ENCODE measurements at places on chromosomes 7 and 10. TPM values are rescaled to one million over a fixed set of nuclear protein-coding genes. Genes with fewer than 3 reads are reported as not detected.

DNA sequence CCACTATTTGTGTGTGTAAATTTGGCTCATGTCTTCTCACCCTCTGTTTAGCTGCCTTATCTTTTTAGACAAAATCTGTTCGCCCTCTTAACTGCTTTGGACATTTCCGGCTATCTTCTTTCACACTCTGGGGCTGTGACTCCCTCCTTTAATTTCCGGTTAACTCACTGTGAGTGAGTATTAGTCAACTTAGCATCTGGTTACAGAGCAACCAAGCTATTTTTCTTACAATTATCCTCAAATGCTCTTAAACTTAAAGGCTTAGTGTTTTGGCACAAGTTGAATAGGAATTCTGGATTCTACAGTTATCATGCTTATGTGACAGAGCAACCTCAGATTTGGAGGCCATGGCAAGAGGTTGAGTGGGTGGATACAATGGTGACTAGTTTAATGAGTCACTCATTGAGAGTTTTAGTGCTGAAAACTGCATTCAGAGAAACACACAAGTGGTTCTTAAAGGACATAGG, 177.6 kb upstream of the SEMA3A start:
- H3K27ac ChIP-seq = no peak overlapping the region
- no peaks in the 10 kb centered on the region for H3K27me3 ChIP-seq
- H3K36me3 ChIP-seq = no peaks in the 10 kb centered on the region
- H3K4me3 ChIP-seq = no peak overlapping the region
- no peak for DNase-seq

DNA sequence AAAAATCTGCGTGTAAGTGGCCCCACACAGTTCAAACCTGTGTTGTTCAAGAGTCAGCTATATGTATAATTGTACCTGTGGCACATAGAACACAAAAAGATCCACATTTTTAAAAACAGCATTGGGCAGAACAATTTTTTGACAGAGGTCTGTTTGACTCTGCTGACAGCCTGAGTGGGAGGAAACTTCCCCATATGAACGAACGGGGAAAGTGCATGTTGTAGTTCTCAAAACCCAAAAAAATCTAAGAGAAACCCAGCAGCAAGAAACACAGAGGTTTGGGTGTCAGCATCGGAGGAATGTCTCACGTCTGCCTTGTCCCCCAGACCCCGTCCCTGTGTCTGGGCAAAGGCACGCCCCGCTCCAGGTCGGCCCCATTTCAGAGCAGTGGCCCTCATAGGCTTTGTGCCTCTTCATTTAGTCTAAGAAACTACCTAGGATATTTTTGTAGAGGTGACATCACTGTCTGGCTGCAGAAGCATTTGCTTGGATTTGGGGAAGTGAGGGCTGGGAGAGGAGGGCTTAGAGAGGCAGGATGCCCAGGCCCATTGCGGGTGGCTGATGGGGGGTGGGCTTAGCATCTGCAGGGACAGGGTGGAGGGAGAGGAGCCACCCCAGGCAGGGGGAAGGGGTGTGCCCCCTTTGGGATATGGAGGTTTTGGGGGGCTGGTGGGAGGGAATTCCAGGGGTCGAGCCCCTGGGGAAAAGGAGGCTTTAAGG, 11.0 kb downstream of the CUX1 start:
- H3K4me1 ChIP-seq = peaks cover 3% of the 10 kb centered on the region
- H3K4me3 ChIP-seq = no peak overlapping the region
- H3K27ac ChIP-seq = no peak overlapping the region

DNA sequence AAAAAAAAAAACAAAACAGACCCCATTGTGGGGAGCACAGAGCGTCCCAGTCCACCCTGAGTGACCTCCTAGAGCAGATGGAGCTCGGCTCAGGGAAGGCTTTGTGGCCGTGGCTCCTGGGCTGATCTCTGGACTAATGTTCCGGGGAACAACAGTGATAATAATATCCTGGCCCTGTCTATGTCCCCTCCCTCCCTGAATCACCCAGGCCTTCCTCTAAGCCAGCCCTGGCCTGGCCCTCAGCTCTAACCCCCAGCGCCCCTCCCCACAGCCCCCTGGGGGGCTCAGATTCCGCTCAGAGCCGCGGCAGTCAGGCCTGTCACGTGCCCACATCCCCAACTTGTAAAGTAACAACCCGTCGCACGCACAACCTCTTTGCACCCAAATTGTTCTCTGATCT, 48.3 kb downstream of the MICALL2 start:
- H3K4me3 ChIP-seq = no peak overlapping the region

GRCh38 chr7:92797693-92798092, 38.7 kb downstream of the CDK6 start:
- H3K4me1 ChIP-seq = no peaks in the 10 kb centered on the region
- H3K27ac ChIP-seq = no peak overlapping the region
- no peaks in the 10 kb centered on the region for H3K27me3 ChIP-seq
- H3K4me3 ChIP-seq = no peak overlapping the region
- no peaks in the 10 kb centered on the region for H3K36me3 ChIP-seq

DNA sequence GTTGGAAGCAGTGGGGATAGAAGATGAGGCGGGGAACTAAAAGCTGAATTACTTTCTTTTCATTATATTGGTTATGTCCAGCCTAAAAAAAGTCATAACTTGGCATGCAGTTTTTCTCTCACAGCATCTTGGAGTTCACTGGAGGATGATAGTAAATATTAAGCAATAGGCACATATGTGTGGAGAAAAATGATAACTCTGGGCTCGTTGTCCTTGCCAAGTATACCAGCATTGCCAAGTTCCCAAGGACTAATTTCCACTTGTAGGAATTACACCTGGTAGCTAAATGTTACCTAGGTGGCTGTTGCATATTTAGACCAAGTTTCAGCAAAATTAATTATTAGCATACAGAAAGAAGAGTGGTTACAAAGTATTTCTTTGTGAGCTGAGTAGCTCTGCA, 1007.6 kb downstream of the ANKRD7 start:
- H3K36me3 ChIP-seq = no peaks in the 10 kb centered on the region
- H3K27me3 ChIP-seq = no peaks in the 10 kb centered on the region
- no peak overlapping the region for H3K27ac ChIP-seq
- DNase-seq = no peak

DNA sequence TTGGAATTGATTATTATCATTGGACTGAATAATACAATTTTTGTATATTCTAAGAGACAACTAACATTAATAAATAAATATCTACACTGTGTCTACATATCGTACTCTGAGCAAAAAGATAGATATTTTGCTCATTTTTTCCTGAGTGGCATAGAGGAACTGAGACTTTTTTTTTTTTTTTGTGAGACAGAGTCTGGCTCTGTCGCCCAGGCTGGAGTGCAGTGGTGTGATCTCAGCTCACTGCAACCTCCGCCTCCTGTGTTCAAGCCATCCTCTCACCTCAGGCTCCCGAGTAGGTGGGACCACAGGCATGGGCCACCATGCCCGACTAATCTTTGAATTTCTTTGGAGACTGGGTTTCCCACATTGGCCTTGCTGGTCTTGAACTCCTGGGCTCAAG, 14.0 kb downstream of the KMT2E start:
- H3K36me3 ChIP-seq = no peaks in the 10 kb centered on the region
- no peaks in the 10 kb centered on the region for H3K27me3 ChIP-seq
- peak; percentile 50 for DNase-seq

GRCh38 chr10:107025676-107026075, 138.8 kb downstream of the SORCS1 start:
- no peaks in the 10 kb centered on the region for H3K4me1 ChIP-seq
- DNase-seq = no peak
- no peak overlapping the region for H3K4me3 ChIP-seq
- H3K36me3 ChIP-seq = no peaks in the 10 kb centered on the region

- no peaks in the 10 kb centered on the region for H3K4me1 ChIP-seq
- no peak overlapping the region for H3K27ac ChIP-seq
- no peak for DNase-seq
- no peak overlapping the region for H3K4me3 ChIP-seq
These were observed 31.7 kb downstream of the KCND2 start for GRCh38 chr7:120304674-120305073.

DNA sequence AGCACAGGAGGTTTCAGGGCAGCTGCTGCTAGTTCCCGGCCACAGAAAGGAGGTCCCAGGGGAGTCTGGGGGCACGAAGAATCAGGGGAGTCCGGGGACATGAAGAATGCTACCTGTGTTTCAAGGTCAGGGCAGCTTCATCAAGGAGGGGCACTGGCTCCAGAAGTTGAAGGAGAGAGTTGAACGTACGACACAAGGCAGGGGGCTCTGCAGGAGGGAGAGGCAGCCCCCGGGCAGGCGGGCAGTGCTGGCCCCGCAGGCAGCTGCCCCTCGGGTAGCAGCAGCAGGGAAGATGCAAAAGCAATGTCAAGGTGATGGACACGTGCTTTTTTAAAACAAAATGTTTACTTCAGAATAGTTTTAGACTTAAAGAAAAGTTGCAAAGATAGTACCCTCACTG, 134.7 kb upstream of the RNF32 start:
- no peak overlapping the region for H3K27ac ChIP-seq
- H3K36me3 ChIP-seq = no peaks in the 10 kb centered on the region
- no peak for DNase-seq

- no peak overlapping the region for H3K27ac ChIP-seq
- no peaks in the 10 kb centered on the region for H3K27me3 ChIP-seq
These were observed 159.4 kb downstream of the GRID1 start for GRCh38 chr10:86207226-86207625.

DNA sequence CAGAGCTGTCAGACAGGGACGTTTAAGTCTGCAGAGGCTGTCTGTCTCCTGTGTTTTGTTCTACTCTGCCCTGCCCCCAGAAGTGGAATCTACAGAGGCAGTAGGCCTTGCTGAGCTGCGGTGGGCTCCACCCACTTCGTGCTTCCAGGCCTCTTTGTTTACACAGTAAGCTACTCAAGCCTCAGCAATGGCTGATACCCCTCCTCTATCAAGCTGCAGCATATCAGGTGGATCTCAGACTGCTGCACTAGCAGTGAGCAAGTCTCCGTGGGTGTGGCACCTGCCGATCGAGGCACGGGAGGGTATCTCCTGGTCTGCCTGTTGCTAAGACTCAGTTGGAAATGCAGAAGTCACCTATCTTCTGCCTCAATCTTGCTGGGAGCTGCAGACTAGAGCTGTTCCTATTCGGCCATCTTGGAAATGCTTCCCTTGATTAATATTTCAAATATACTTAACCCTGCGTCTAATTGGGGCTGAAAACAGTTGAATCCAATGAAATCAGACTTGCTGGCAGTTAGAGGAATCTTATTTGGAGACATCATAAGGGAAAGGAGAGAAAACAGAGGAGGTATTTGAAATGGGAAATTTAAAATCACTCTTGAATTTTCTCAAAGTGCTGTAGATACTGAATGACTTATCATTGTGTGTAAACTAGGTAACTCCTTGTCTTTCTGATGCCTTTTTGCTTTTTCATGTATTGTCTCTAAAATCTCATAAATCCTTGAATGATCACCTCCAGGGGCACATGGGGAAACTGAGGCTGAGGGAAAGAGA, 13.8 kb upstream of the CYP3A5 start:
- no peak overlapping the region for H3K27ac ChIP-seq
- no peaks in the 10 kb centered on the region for H3K27me3 ChIP-seq
- no peak overlapping the region for H3K4me3 ChIP-seq
- H3K36me3 ChIP-seq = no peaks in the 10 kb centered on the region

DNA sequence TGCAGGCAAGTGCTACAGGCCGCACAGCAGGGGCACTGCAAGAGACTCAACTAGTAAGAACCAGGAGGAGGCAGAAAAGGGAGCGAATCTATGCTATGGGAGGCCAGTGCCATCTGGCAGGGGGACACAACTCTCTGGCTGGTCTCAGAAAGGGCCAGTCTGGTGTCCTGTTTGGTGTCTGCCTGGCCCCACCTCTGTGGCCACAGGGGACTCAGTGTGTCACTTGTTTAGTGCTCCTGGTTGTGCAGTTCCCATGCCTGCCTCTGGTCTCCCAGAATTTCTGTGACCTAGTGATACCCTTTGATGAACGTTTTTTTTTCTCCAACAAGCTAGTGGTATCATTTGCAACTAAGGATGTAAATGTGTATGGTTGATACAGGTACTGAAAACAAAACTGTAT, 59.2 kb upstream of the JCAD start:
- no peak for DNase-seq
- H3K27ac ChIP-seq = no peak overlapping the region
- peaks cover 2% of the 10 kb centered on the region for H3K27me3 ChIP-seq
- no peaks in the 10 kb centered on the region for H3K4me1 ChIP-seq

DNA sequence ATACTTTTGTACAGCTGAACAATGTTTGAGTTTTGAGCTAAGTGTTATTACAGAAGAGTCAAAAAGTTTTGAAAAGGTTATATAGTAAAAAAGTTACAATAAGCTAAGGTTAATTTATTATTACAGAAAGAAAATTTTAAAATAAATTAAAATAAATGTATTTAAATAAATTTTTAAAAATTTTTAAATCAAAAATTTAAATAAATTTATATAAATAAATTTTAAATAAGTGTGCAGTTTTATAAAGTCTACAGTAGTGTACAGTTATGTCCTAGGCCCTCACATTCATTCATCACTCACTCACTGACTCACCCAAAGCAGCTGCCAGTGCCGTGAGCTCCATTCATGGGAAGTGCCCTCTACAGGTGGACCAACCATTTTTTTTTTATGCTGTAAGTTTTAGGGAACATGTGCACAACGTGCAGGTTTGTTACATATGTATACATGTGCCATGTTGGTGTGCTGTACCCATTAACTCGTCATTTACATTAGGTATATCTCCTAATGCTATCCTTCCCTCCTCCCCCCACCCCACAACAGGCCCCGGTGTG, 462.9 kb upstream of the ZMIZ1 start:
- no peak overlapping the region for H3K27ac ChIP-seq
- DNase-seq = no peak
- H3K36me3 ChIP-seq = no peaks in the 10 kb centered on the region
- peaks cover 4% of the 10 kb centered on the region for H3K27me3 ChIP-seq

GRCh38 chr7:108086546-108086945, 43.6 kb downstream of the LAMB4 start:
- H3K36me3 ChIP-seq = no peaks in the 10 kb centered on the region
- H3K4me1 ChIP-seq = no peaks in the 10 kb centered on the region
- H3K27ac ChIP-seq = no peak overlapping the region
- H3K4me3 ChIP-seq = no peak overlapping the region

DNA sequence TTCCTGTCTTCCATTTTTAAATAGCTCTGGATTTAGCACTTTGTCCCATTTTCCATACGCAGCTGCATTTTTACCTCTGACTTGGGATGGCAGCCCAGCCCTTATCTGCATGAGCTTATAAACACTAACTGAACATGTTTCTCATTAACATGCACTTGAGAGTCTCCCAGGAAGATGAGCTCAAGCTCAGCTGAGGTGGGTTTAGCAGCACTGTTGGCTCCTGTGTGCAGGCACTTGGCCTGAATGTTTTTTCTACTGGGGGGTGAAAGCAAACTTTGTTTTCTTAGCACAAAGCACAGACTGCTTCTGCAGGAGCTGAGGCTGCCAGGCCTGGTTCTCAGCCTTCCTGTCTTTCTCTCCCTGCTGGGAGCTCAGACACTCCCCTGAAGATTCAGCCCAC, 1093.6 kb upstream of the AUTS2 start:
- no peak overlapping the region for H3K4me3 ChIP-seq
- H3K27me3 ChIP-seq = no peaks in the 10 kb centered on the region
- H3K36me3 ChIP-seq = no peaks in the 10 kb centered on the region
- no peak for DNase-seq
- H3K4me1 ChIP-seq = no peaks in the 10 kb centered on the region

GRCh38 chr10:24215603-24216002, 6.7 kb downstream of the KIAA1217 start:
- H3K4me1 ChIP-seq = no peaks in the 10 kb centered on the region
- no peak for DNase-seq
- H3K27me3 ChIP-seq = no peaks in the 10 kb centered on the region
- no peaks in the 10 kb centered on the region for H3K36me3 ChIP-seq

BICC1 gene
- total RNA-seq = not detected

PNLIPRP1 gene
- total RNA-seq = not detected

INHBA gene
- not detected for total RNA-seq

NPFFR1 gene
- not detected for total RNA-seq

MORN4 gene
- total RNA-seq = 2.8 TPM

DUS4L gene
- 18.7 TPM for total RNA-seq

MYOZ1 gene
- total RNA-seq = not detected

RET gene
- total RNA-seq = 0.36 TPM
